ENCODE measurements at places on chromosomes 6 and 20.

DNA sequence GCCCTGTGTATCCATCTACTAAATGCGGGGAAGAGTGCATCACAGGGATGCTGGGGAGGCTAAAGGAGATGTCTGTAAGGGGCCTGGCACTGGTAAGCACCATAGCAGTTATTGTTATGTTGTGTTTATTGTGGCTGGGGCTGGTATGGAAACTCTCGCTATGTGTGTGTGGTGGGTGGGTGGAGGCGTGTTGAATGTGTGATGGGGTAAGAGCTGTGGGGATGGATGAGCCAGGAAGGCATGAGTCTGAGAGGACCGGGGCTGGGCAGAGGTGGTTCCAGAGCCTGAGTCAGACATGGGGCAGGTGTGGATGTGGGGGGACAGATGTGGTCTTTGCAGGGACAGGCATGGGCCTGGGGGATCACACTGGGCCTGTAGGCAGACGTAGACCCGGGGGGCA, 88.1 kb downstream of the GRM4 start:
- DNase-seq = no peak

- no peak for DNase-seq
These were observed 94.9 kb downstream of the JARID2 start for GRCh38 chr6:15340775-15341174.

- DNase-seq = no peak
These were observed 5.5 kb upstream of the PKIB start for GRCh38 chr6:122604676-122605075.

- no peak for DNase-seq
These were observed 178.9 kb upstream of the MYLIP start for GRCh38 chr6:15949982-15950381.

DNA sequence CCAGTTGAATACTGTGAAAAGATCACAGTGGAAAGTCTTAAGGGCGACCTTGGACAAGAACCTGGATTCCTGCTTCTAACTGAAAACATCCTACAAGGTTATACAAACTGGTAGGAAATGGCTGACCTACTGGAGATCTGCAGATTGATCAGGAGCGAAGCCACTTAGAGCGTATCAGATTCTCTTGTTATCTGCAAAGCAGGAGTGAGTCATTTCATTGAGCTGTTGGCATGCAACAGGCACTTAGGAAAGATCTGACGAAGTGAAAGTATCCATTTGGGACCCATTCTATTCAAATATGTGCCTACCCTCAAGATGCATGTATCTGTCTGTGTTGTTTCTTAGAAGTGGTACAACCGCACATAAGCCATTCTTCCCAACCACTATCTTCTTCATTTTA, 131.2 kb upstream of the RIN2 start:
- no peak for DNase-seq

GRCh38 chr6:111481836-111482187, 1.2 kb downstream of the REV3L start:
- DNase-seq = no peak

- DNase-seq = no peak
These were observed 211.1 kb downstream of the GMDS start for GRCh38 chr6:2034256-2034655.

- no peak for DNase-seq
These were observed 34.3 kb upstream of the PRIM2 start for GRCh38 chr6:57283106-57283505.

DNA sequence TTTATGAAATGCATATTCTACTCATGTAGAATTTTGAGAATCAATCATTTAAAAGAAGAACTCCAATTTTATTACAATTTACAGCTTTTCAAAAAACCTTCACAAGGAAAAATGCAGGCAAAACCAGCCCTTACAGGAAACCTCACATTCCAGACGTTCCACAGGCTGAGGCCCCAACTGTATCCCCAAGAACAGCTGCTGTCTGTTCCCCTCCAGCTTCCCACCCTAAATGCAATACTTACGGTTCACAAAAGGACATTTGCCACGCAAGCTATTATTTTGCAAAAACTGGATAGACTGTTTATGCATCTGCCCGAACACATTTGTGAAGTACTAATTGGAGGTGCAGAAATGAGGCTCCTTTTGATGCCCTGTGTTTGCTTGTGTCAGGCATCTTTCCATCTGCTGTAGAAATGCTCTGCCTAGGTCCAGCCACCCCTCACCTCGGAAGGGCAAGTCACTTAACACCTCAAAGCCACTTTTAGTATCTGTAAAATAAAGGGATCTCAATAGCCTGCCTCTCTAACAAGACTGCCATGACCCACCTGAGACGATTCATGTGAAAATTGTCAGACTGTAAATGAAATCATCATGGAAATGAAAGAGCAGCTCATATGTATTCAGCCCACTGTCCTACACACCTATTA, 26.5 kb downstream of the PDE10A start:
- DNase-seq = no peak

Data from HCT116 (cell line).